ENCODE measurements at places on chromosomes 5 and 9.

- DNase-seq, result no peak
These were observed 62.7 kb downstream of the ST8SIA4 start for GRCh38 chr5:100840370-100840769.

DNA sequence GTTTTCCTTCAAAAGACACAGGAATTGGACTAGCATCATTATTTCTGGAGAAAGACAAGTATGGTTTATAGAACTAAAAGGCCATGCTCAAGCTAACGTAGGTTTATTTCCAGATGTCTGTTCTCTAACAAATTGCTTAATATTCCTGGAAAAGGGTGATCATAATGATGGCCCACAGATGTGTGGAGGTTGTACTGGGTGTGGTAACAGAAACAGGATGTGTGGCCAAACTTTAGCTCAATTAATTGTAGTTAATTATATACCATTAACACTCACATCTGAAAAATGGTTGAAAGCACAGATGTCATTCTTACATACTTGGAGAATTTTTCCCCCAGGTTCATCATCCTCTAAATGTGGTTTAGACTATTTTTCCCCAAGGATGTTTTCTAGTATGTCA is 292.7 kb upstream of the RASA1 start:
- no peak for DNase-seq

- no peak for DNase-seq
These were observed 134.0 kb downstream of the SNX18 start for GRCh38 chr5:54651482-54652076.

GRCh38 chr5:128091579-128091978 is 8.0 kb downstream of the SLC12A2 start:
- DNase-seq, result no peak

DNA sequence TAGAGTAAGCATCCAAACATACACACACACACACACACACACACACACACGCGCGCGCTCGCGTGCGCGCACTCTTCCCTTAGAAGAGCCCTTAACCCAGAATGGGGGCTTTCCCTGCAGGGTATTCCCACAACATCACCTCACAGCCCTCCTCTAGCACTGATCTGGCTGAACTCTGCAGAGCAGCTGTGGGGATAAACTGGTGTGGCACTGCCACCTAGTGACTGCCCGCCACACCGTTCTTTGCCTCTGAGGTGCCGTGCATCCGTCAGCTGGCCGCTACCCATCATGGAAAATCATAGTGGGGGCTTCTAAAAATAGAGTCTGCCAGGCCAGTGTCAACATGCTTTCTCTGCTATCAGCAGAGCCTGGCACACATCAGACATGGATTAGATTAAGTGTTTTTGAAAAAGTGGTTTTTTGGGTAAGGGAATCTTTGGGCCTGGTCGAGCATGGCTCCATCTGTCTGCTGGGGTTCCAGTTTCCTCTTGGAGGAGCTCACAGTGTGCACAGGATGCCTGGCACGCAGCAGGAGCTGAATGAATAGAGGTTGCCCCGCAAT is 88.1 kb downstream of the KCNN2 start:
- DNase-seq, result peak; percentile 2

DNA sequence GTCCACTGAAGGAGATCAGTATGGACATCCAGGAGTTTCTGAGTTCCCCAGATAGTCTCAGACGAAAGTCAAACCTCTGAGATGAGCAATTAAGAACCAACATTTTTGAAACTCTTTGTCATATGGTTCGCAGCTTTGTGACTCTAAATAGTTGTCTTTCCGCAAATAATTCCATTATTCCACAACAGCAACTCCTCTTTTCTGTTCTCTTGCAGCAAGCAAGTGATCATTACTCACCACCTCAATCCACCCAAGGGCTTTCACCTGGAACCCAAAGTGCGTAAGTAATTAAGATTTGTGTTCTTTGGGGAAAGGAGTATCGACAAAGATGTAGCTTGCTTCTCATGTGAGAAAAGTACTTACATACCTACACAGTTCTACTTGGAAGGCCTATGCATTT is 15.6 kb downstream of the MTX3 start:
- DNase-seq, result no peak

GRCh38 chr5:119814655-119815054 is 185.3 kb downstream of the FAM170A start:
- no peak for DNase-seq

- no peak for DNase-seq
These were observed 37.3 kb upstream of the POMT1 start for GRCh38 chr9:131465401-131465800.

- no peak for DNase-seq
These were observed 98.0 kb downstream of the ENC1 start for GRCh38 chr5:74542482-74542881.

DNA sequence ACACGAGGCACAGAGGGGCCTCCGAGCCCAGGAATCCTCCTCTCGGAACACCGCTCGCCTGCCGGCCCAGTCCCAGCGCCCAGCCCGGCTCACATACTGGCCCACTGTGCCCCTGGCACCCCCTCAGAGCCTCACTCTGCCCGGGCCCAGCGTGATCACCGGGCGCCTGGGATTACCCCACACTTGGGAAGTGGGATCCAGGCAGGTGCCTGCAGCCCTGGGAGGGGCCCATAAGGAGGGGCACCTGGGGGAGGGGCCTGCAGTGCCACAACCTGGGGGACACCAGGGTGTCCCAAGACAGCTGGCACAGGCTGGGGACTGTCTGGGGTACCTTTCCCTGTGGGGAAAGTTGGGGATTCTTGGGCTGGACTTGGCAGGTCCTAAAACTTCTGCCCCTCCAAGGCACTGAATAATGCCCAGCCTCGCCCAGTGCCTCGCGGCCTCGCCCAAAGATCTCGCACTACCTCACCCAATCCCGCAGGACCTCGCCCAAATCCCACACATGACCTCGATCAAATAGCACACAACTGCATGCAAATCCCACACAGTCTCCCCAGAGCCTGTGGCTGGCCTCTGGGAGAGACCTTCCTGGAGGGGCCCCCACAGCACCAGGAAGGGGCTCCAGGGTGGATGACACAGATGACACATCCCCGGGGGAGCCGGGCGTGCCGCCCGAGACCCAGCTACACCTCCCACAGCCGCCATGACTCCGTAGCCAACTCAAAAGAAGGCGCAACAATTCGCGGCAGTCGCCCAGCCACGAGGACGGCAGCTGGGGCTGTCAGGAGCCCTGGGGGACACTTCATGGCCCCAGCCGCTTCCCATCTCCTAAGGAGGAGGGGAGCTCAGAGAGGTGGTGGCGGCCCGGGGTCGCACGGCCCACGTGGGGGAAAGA is 13.7 kb downstream of the NOTCH1 start:
- DNase-seq, result no peak

GRCh38 chr9:76980566-76980965 is 38.9 kb upstream of the FOXB2 start:
- DNase-seq, result no peak

- DNase-seq, result no peak
These were observed 20.6 kb downstream of the FAM240B start for GRCh38 chr9:38699337-38699736.

DNA sequence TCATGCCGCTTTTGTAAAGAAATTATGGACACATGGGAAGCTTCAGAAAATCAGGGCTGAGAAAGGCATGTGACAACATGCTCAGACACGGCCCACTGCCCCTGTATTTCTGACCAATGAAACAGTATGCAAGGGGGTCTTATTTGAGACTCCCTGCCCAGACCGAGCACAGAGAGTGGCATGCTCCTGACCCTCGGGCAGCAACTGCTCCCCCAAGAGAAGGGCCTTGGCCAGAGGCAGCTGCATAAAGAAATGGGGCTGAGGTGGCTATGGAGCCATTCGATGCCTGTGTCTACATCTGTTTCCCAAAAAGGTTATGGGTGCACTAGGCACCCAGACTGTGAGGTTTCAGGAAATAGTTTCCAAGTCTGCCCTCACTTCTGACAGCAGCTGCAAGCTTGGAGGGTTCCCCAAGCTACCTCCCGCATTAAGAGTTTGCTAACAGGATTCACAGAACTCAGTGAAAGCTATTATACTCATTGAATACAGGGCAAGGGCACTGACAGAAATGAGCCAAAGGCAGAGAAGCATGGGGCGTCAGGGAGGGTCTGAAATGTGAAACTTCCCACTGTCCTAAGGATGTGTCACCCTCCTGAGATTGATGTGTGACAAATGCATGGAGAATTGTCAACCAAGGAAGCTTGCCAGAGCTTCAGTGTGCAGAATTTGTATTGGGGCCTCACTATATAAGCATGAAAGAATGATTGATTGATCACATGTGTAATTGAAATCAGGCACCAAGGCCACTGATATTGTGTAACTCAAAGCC is 94.3 kb downstream of the DAP start:
- no peak for DNase-seq

DNA sequence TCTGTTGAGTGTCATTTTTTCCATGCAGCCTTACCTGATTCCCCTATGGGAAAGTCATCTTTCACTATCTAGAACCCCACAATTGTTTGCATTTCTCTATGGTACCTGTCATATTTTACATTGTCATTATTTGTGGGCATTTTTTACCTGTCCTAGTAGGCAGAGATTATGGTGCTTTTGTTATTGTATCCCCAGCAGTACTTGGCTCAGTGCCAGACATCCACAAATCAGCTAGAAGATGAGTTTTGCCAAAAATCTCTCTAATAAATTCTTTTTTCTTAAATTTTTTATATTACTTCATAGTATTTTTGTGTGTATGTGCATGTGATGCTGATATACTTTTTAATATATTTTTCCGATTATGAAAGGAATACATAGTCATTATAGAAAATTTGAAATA is 13.2 kb downstream of the GARNL3 start:
- DNase-seq, result no peak

- no peak for DNase-seq
These were observed 12.9 kb downstream of the WWC1 start for GRCh38 chr5:168304349-168304748.

- DNase-seq, result no peak
These were observed 418.5 kb upstream of the MEF2C start for GRCh38 chr5:89301321-89302025.

GRCh38 chr9:137417161-137418021 is 5.6 kb downstream of the EXD3 start:
- DNase-seq, result no peak

- DNase-seq, result no peak
These were observed 443.5 kb upstream of the CDH6 start for GRCh38 chr5:30749971-30750370.

- no peak for DNase-seq
These were observed 37.4 kb upstream of the RUSC2 start for GRCh38 chr9:35452481-35452880.

DNA sequence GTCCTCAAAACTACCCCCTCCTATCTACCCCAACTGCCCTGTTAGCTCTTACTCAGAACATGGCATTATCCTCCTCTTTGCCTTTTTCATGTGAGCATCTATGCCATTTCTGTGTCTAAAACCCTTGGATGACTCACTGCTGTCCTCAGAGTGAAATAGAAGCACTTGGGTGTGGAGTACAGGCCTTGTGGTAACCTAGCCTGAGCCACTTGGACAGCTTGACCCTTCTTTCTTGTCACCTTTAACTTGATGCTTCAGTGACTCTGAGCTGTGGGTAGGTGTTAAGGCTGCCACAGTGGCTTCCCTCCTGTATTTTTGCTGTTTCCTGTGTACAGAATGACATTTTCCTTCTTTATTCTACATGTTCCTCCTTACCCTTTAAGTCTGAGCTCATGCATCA is 391.4 kb downstream of the SH3GL2 start:
- DNase-seq, result no peak

GRCh38 chr5:95808686-95809413 is 13.7 kb downstream of the GLRX start:
- peak; percentile 67 for DNase-seq

DNA sequence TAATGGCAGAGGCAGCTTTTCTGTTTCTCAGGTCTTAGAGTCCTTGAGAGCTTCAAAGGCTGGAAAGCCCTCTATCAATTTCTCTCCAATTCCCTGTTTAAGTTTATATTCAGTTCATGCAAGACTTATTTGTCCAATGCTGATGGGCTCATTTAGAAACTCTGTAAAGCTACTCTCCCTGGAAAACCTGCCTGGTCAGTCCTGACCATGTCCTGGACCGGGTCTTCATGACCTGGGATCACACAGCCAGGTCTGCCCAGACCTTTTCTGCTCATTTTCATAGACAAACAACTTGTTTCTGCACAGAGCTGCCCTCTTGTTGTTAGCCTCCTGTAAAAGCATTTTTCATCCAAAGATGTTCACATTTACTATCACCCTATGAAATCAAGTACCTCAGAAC is 85.4 kb upstream of the TBCA start:
- DNase-seq, result no peak

- peak; percentile 81 for DNase-seq
These were observed at the start of gene PRXL2C for GRCh38 chr9:96655198-96655851. TSS of gene PRXL2C (minus strand) at chr9:96655317. CDS start at chr9:96655281, 36 bp downstream.

GRCh38 chr9:15725953-15726352 is 173.1 kb downstream of the CCDC171 start:
- no peak for DNase-seq

GRCh38 chr5:122180863-122181548 is 51.7 kb downstream of the ZNF474 start:
- no peak for DNase-seq

- DNase-seq, result no peak
These were observed 439.0 kb downstream of the ENC1 start for GRCh38 chr5:74201334-74202081.

- DNase-seq, result no peak
These were observed 13.0 kb downstream of the SUSD3 start for GRCh38 chr9:93071464-93071863.

DNA sequence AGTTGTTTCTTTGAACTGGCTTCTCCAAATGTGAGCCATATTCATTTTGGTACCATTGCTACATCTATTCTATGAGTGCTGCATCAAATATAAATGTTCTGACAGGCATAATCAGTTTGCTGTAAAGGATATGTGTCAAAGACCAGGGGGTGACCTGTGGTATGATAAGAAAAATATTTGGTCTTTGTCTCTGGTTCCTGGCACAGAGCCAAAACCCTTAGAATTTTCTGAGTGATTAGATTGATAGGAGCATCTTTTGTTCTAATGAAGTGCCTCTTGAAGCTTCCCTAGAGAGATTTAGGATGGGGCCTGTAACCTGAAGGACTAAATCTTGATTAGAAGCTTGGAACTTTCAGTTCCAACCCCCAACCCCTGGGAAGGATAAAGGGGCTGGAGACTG is 256.3 kb downstream of the NNT start:
- no peak for DNase-seq

DNA sequence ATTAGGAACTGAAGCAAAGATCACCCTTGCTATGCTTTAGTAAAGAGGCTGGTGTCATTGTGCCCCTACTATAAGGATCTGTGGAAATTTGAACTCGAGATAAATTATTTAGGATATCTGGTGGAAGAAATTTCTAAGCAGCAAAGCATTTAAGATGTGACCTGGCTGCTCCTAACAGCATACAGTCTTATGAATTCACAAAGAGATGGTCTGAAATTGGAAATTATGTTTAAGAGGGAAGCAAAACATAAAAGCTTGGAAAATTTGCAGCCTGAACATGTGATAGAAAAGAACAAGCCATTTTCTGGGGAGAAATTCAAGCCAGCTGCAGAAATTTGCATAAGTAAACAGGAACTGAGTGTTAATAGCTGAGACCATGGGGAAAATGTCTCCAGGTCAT is 223.7 kb downstream of the FBXO4 start:
- DNase-seq, result no peak

- no peak for DNase-seq
These were observed 13.4 kb upstream of the ZDHHC21 start for GRCh38 chr9:14706530-14707140.

Measured in CD8-positive, alpha-beta memory T cell (primary cell).